Activated B cell treated with CpG ODN at 0.5 μM for 24 hours (primary cell): ENCODE measurements at places on chromosomes 3 and 15.

DNA sequence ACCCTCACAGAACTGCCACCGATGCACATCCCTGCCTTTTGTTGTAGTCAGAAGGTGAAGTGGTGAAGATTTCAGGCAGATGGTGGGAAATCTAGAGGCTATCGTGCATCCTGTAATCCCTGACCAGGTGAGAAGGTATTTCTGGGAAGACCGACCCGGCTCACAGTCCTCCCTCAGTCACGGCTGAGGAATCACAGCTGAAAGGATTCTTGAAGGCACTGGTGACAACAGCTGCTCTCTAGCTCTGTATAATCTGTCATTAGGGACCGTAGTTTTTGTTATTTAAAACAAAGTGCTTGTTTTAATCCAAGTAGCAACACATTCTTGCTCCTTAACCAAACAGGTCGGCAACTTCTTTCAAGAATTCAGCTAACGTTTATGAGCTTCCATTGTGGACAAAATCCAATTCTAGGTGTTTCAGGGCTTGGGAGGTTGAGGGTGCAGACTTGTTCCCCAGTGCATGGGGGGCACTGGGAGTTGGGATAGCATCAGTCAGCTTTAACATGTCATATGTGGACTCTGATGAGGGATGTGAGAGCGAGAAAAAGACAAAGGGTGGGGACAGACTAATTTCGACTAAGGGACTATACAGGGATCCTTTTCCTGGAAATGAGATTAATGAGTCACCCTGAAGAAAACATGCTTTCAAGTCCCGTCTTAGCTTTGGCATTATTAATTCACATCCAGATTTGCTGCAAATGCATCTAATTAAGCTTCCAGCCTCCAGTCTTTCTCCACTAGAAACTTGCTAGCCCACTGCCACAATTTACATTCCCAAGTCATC is 141.0 kb upstream of the RASGRP1 start:
- DNase-seq = no peak

DNA sequence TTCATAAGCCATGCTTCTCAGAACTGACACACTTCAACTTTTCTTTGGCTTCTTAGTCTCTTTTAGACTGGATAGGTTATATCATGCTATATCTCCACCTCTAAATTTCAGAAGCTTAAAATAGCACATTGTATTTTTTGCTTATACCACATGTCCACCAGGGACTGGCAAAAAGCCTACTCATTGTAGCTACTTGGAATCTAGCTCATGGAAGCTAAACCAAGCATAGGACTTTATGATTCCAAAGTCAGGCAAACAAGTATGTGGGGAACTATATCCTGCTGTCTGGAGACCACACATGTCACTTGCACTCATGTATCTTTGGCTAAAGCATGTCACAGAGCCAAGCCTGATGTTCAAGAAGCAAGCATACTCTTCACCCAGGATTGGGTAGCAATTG is 245.0 kb upstream of the RASGRP1 start:
- no peak for DNase-seq

GRCh38 chr3:114452937-114453336 is 159.1 kb downstream of the TIGIT start:
- DNase-seq = no peak

GRCh38 chr3:122523317-122523716 is 8.6 kb upstream of the KPNA1 start:
- DNase-seq = no peak

GRCh38 chr3:13148561-13149329 is 75.5 kb upstream of the IQSEC1 start:
- DNase-seq = no peak
